ENCODE measurements at places on chromosomes 7 and 10. TPM values are rescaled to one million over a fixed set of nuclear protein-coding genes. Genes with fewer than 3 reads are reported as not detected.

The PIP gene
- total RNA-seq, result not detected

The FAM237B gene
- total RNA-seq, result not detected

The BTAF1 gene
- total RNA-seq, result 18.3 TPM

The PLAC9 gene
- total RNA-seq, result not detected

The PTEN gene
- total RNA-seq, result 32.6 TPM

The GRK5 gene
- total RNA-seq, result 6.4 TPM

The CYP3A7 gene
- total RNA-seq, result not detected

The HOXA11 gene
- not detected for total RNA-seq

The CXCL12 gene
- total RNA-seq, result not detected

The EBF3 gene
- total RNA-seq, result not detected

The C10orf95 gene
- total RNA-seq, result 2.3 TPM
